ENCODE measurements at places on chromosomes 4 and X.

DNA sequence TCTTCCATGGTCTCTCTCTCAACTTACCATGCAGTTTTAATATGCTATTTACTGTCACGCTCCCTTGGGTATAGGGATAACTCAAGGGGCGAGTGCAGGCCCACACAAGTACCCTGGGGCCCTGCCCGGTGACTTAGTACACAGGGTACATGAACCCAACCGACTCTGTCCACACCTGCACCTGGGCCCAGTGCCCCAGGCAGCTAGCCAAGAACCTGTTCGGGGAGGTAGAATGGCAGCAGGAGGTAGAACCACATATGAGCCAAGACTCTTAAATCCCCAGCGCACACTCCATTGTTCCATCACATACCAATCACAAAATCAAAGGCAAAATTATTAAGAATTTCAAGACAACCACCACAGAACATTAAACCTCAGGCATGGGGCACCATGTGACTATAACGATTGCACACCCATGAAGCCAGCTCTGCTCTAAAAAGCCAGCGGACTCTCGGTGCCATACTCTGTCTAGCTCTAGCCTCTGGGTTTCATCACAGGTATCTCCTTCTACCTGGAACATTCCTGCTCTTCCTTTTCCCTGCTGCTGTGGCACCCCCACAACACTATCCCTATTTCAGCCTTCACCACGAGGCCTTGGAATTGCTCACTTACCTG lies 14.6 kb downstream of the PHF8 start:
- DNase-seq, result no peak

- peak; percentile 68 for DNase-seq
Measured at GRCh38 chr4:8861576-8862295, 9.9 kb downstream of the HMX1 start.

DNA sequence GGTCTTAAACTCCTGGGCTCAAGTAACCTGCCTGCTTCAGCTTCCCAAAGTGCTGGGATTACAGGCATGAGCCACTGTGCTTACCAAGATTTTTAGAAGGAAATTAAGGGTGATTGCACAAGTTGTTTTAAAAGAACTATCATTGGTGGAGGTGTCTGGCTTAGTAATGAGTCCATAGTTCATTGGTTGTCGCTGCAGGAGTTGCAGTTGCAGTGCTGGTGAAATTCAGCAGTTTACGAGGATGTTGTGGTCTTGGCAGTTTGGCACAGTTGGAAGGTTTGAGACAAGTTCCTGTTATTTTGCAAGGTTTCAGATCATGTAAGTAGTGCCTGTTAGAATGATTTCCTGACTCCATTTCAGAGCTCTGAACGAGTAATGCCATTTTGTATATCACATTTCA lies 48.1 kb downstream of the RAB40AL start:
- no peak for DNase-seq

GRCh38 chr4:140903522-140904475 lies 147.6 kb upstream of the TBC1D9 start:
- DNase-seq, result no peak

GRCh38 chr4:47668810-47669408 lies 169.0 kb downstream of the CORIN start:
- peak; percentile 65 for DNase-seq

- no peak for DNase-seq
Measured at GRCh38 chrX:46571423-46572339, 1.9 kb upstream of the CHST7 start.
